Muscle of leg (tissue), 16 donors: ENCODE measurements at places on chromosomes 7 and 10. TPM values are rescaled to one million over a fixed set of nuclear protein-coding genes. Genes with fewer than 3 reads are reported as not detected.
A peak's percentile ranks its signal among the peaks of the same experiment; 100 is the strongest.

Gene NUP205
- polyA plus RNA-seq = 32.1 TPM

Gene PPRC1
- polyA plus RNA-seq = 30.5 TPM

Gene CRYGN
- polyA plus RNA-seq = 0.09 TPM

Gene NODAL
- polyA plus RNA-seq = 0.22 TPM

Gene AKR1C3
- polyA plus RNA-seq = 1.6 TPM

Gene SLC26A5
- polyA plus RNA-seq = 0.17 TPM

Gene ABCA13
- polyA plus RNA-seq = 0.05 TPM

Gene FASTK
- 74.3 TPM for polyA plus RNA-seq

Gene IDI2
- polyA plus RNA-seq = 0.11 TPM

Gene C7orf25
- 1.2 TPM for polyA plus RNA-seq

Gene C7orf33
- 0.31 TPM for polyA plus RNA-seq

Gene CHAT
- not detected for polyA plus RNA-seq

DNA sequence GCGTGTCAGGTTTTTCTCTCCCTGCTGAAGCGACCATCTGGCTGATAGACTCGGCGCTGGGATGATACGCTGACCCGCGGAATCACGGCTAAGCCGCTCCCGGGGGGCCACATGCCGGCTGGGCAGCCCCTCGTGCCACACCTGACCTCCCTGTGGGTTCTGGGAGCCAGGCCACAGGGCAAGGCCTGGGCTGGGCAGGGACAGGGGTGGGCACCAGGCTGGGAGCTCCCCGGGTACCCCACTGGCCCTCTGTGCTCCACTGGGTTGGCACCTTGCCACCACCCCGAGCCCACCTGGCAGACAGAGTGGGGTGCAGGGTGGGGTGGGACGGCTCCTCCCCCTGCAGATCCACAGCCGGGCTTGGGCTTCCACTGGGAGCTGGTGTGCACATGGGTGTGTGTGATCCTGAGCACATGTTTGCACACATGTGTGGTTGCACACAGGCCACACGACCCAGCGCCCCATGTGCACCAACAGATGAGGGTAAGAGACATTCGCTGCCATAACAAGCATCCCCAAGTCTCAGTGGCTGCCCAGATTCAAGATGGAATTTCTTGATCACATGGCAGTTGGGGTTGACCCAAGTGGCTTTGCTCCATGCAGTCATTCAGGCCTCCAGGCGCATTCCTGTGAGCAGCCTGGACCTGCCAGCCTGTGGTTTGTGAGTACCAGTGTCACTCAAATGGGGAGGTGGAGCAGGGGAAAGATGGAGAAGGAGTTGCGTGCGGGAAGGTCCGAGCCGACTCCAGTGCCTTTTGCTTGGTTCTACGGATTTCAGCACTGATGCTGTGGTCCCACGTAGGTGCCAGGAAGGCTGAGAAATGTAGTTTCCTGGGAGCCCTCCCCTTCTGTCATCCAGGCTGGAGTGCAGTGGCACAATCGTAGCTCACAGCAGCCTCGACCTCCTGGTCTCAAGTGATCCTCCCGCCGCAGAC is 79.7 kb downstream of the UNCX start:
- DNase-seq = no peak

DNA sequence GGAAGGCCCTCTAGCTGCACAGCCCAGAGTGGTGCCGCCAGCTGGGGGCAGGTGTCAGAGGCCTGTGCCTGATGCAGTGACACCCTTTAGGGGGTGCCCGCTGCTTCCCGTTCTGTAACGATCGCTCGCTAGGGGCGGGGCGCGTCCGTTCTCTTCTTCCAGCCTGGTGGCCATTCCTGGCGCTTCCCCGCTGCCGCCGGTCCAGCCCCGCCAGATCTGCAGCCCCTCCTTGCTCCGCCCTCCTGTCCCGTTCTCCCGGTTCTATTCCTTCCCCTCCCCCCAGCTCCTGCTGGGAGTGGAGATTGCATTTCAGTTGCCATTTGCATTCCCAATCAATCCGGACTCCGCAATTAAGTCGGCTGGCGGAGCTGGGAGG is 39.2 kb downstream of the AGAP3 start:
- peak; percentile 64 for DNase-seq

DNA sequence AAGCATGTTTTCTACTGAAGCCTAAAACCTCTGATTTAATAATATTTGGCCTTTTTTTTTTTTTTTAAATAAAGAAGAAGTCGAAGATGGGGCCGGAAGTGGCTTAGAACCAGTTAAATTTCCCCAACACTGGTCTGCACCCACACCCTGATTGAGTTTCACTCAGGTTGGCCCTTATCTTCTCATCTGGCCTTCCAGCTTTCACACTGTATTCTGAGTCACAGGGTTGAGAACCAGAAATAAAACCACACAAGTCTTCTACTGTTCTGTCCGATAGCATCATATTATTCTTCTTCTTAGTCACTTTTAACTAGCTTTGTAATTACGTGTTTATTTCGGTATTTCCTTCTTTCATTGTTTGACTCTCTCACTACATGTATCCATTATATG is 9.9 kb downstream of the ZNF365 start:
- no peak for DNase-seq

GRCh38 chr7:98472521-98472954 is 71.6 kb upstream of the BAIAP2L1 start:
- peak; percentile 38 for DNase-seq

DNA sequence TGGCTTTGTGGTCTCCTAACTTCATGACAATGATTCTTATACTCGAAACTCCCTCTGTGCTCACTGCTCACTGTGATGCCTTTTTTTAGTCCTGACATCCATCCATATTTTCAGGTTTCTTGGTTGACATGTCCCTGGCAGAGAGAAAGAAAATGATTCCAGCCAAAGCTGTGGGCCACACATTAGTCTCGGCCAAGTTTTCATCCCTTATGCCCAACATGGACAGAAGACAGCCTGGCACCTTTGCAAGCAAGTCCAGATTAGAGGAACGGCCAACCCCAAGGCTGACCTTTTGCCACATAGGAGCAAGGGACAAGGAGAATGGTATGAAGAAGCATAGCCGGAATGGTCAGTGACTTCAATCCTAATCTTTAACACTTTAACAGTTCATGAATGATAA is 8.7 kb upstream of the OPALIN start:
- DNase-seq = no peak

DNA sequence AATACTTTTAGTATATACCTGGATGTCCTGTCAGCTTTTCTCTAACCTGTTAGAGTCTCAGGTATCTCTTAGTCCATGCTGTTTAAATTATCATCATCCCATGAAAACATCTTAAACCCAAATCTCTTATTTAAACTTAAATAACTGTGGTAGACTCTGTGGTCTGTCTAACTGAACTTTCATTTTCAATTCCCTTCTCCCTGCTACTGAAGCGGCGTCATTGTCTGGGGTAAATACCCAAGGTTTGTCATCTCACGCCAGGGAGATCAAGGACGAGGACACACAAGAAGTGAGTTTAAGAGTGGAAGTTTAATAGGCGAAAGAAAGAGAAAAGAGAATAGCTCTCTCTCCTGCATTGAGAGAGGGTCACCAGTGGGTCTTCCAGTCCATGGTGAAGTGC is 804.4 kb upstream of the CELF2 start:
- no peak for DNase-seq

DNA sequence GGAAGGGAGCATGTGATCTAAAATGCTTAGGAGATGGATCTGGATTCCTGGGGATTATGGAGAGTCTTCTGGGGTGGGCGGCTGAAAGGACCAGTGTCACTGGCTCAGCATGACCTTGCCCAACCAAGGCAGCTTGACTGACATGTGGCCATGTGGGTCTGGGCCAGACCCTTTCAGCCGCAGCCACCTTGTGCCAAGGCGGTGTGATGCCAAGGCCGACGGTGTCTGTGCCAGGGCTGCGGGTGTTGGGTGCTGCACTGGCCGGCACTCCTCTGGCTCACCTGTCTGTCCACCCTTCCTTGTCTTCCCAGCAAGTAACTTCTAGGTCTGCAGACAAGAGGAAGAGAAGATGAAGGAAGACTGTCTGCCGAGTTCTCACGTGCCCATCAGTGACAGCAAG is 8.8 kb downstream of the DEPP1 start:
- no peak for DNase-seq

- DNase-seq = peak; percentile 39
These were observed 13.6 kb downstream of the VPS50 start for GRCh38 chr7:93245525-93246432.

DNA sequence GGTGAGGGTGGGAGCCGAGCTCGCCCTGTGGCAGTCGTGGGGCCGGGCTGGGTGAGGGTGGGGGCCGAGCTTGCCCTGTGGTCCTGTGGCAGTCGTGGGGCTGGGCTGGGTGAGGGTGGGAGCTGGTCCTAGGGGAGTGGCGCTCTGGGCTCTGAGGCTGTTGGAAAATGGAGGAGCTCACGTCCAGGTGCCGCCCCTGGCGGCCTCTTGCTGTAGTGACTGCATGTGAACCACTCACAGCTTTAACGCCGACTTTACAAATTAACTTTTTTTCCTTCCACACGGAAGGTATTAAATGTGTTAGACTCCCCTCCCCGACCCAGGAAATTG is 312.6 kb downstream of the WDR37 start:
- peak; percentile 26 for DNase-seq

DNA sequence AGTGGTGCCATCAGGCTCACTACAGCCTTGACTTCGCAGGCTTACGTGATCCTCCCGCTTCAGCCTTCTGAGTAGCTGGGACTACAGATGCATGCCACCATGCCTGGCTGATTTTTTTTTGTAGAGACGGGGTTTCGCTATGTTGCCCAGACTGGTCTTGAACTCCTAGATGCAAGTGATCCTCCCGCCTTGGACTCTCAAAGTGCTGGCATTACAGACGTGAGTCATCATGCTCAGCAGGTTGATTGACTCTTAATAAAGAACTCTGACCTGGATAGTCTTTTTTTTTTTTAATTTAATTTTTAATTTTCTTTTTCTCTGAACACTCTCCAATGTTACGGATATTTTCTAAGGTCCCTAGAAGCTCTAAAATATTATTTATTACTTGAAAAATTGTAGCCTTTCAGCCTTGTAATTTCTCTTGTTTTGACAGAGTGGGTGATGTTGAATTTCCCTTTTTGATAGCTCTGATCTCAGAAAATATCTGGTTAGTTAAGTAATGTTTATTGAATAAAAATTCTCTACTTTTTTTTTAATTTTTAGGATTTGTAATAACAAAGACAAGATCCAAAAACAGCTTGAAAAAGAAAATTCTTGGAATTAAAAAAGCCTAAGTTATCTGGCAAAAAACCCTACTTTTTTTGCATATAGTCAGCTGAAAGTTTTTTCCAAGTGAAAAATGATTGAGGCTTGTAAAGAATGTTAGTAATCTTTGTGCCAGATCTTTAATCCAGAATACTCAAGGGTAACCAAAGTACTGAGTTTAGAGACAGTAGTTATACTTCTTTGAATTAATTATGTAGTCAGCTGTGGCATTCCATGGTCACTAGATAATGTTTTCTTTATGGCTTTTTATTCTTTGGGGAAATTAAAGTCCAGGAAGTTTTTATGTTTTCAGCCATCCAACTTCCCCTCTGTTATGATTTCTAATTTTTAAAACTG is 26.7 kb downstream of the TBC1D12 start:
- peak; percentile 95 for DNase-seq

DNA sequence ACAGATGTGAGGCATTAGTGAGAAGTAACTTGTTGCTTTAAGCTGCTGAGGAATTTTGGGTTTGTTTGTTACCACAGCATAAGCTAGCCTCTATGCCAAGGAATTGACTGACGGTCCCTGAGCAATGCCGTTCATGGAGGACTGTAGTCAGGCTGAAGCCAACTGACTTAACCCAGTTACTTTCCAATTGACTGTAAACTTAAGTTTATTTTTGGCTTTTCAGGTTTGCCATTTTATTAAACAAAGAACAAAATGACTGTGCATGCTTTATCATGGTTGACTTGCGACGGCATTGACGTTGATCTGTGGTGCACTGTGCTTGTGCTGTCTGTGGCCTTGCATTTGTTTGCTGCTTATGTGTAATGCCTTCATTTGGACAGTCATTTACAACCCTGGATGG is 53.5 kb downstream of the DNAJB9 start:
- no peak for DNase-seq

DNA sequence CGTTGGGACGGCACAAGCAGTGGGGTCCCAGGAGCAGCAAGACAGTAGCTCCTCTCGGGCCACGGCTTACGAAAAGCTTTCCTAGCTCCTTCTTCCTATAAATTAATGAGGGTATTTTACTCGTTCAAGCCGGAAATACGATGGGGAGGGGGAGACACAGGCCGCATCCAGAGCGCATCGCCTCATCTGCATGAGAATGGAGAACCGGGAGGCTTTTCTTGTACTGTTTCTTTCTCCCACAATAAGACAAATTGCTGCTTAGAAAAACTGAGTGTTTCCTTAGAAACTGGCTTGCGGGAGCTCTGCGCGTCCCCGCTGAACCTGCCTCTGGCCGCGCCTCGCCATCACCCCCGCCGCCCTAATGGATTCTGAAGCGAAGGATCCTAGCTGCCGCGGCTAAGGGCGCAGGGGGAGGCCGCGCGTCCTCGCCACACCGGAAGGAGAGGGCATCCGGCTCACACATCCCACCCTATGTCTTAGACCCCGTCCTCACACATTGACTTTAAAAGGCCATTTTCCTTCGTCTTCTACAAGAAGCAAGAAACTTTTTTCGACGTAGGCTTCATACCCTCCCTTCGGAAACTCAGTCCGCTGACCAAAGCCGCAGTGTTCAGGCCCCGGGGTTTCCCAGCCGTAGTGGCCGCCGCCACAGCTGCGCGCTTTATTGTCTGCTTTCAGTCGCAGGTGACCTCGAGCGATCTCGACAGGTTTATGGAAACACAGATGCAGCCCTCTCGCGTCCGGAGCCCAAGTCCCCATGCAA is 8.8 kb downstream of the NXPH1 start:
- no peak for DNase-seq

GRCh38 chr7:83702446-83702845 is 53.5 kb upstream of the SEMA3E start:
- no peak for DNase-seq

GRCh38 chr7:47896809-47897423 is 51.4 kb downstream of the PKD1L1 start:
- no peak for DNase-seq

- no peak for DNase-seq
These were observed 201.2 kb downstream of the SNX10 start for GRCh38 chr7:26492816-26493215.

GRCh38 chr7:128435327-128435686 is 20.4 kb upstream of the HILPDA start:
- no peak for DNase-seq

- DNase-seq = peak; percentile 56
These were observed 126.2 kb downstream of the CCNY start for GRCh38 chr10:35462491-35462934.

DNA sequence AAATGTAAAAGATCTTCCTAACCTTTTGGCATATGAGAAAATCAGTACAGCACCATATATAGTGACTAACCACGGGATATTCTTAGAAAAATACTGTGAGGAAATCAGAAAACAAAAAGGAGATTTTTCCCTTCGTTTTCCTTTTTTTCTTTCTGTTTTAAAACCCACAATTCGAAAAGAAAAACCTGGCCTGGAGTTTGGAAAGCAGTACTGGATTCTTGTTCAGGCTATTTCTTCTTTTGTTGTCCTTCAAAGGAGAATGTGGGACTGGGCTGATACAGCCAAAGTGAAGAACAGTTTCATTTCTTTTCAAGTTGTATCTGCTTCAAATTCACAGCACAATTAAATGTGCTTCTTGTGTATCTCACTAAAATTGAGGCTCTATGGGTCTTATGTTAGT is 156.8 kb upstream of the PHYHIPL start:
- DNase-seq = peak; percentile 87
